Activated T-cell treated with anti-CD3 and anti-CD28 coated beads for 24 hours (primary cell): ENCODE measurements at places on chromosomes 13 and 19.

DNA sequence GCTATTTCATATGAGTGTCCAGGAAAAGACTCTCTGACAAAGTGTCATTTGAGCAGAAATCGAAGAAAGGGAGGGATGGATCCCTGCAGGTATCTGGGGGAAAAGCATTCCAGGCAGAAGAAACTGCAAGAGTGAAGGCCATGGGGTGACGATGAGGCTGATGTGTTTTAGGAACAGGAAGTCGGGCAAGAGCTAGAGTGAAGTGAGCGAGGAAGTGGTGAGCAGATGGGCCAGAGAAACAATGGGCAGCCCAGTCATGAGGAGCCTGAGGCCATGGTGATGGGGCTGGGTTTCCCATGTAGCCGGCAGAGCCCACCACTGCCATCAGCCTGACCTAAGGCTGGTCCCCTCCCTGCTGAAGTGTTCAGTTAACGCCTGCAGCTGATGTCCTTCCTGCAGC, 150.2 kb downstream of the TNFSF13B start:
- no peak for DNase-seq

DNA sequence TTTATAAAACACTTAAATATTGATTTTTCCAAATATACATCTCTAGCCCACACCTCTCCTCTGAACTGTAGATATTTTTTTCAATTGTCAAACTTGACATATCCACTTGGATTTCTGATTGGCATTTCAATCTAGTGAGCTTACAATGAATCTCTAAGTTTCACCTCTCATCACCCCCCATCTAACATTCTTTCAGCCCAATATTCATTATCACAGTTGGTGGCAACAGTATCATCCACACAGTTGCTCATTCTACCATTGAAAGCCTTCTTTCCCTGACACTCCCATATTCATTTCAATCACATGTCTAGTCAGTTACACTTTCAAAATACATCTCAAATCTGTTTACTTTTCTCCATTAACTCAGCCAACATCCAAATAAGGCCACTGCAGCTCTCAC, 385.2 kb downstream of the PCDH20 start:
- DNase-seq: no peak

DNA sequence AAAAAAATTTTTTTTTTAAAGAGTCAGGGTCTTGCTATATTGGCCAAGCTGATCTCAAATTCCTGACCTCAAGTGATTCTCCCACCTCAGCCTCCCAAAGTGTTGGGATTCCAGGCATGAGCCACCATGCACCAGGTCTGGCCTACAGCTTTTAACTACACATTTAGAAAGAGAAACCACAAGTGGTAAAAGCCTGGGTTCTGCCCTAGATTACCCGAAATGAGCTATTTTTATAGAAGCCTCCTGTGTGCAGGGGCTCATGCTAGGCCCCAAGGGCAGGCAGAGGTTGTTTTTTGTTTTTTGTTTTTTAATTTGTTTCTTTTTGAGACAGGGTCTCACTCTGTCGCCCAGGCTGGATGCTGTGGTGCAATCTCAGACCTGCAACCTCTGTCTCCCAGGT, 14.0 kb upstream of the MYADM start:
- no peak for DNase-seq

GRCh38 chr19:3034406-3034655, 5.3 kb upstream of the TLE2 start:
- no peak for DNase-seq

DNA sequence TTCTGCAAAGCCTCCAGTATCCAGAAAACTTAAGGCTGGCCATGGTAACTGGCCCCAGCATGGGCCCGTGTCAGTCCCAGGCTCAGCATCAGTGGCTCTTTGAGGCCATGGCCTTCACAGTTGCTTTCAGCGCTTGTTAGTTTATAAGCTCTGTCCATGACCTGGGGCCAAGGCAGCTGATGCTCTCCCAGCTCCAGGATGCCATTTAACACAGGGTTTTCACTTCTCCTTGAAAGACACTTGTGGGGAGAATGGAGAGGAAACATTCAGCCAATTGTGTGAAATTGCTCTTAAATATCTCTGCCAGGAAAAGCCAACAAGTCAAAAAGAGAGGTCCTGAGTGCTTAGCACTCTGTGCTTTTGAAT, 321.3 kb downstream of the FOXO1 start:
- DNase-seq: no peak

DNA sequence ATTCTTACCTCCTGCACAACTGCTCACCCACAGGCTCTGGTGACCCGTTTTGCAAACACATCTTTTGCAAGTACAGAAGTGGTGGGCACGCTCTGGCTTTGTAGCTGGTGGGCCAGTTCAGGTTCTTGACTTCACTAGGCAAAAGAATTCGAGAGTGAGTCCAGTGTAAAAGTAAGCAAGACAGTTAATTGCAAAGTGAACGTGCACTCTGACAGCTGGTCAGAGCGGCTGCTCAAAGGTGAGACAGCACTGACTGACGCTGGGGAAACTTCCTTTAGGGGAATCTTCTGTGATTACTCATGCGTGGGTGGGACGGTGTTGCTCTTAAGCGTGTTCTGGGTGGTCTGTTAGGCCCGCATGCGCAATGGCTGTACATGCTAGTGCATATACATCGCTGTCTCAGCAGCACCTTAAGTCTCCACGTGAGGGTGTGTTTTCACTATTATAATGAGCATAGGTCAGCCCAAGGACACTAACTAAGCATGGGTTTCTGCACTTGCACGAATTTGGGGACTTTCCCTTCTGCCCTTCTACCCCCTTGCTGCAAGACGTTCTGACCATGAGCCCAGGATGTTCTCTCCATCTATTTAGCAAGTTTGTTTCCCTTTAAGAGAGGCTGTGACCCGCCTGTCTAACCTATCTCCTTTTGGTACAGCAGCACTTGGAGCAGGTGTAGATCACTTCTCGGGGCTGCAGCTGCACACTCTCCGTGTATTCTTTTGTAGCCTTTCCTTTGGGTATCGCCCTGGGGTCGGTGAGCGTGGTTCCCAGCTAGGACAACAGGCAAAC, 30.2 kb upstream of the CD33 start:
- DNase-seq: no peak

DNA sequence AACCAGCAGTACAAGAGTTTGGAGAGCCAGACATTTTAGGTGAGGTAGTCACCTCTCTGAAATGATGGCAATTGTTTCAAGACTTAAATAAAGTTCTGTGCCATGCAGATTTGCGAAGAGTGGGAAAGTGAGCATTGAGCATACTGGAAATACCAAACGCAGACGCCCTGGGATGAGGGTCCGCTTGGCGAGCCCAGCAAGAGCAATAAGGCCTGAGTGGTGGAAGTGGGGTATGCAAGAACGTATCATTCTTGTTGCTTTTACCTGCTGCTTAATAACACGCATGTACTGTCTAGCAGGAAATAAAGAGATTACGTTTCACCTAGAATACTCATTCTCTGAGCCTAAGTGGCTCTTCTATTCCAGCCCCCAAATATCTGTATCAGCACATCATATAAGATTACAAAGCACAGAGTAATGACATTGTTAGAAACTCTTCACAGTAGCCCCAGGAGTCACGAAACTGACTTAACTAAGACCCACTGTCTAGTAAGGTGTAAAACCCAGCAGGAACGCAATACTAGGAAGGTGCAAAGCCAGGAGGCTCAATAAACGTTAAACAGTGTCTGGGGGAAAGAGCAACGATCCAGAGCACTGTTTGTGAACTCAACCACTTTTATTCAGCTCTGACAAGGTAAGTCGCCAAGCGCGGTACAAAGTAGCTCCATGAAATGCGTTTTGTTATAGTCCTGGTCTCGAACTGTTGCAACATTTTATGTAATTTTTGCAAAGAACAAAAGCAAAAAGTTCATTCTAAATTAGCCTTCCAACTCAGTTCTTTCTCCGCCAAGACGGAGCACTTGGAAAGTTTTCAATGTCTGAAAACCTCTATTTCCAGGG, 1.2 kb downstream of the RCBTB2 start:
- peak; percentile 4 for DNase-seq
